ENCODE measurements at places on chromosomes 11 and 22.

DNA sequence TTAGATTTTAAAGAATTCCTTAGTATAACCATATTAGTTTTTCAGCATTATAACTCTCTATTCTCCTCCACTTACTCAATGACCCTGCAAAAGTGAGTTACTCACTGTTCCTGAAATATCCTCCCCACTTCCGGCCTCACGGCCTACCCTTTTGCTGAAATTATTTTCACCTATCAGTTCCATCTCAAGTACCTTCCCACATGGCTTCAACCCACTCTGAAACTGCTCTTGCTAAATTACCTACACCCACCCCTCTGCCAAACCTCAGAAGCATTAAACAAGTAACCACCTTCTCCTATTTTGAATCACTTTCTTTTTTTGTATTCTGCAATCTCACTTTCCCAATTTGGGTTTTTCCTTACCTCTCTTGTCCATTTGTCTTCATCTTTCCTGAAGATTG lies 37.7 kb downstream of the OR5P2 start:
- DNase-seq = no peak

GRCh38 chr11:17462940-17463339 lies 13.7 kb downstream of the ABCC8 start:
- no peak for DNase-seq

DNA sequence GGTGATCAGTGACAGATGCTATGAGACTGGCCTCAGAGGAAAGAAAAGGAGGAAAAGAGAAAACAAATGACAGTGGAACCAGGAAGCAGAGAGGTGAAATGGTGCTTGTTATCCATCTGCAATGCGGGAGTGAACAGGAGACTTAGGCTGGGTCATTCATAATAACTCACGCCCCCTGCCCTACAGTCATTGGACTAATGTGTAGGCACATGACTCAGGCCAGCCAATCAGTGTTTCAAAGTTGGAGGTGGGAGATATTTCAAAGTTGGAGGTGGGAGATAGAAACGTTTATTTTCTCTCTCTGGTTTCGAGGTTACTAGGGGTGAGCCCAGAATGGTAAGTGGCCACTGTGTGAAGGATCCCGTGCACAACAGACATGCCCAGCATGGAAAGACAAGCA lies 30.3 kb downstream of the SLC22A6 start:
- no peak for DNase-seq

- DNase-seq = no peak
Measured at GRCh38 chr11:95461858-95462257, 230.9 kb upstream of the SESN3 start.

GRCh38 chr11:33065445-33066178 lies 26.2 kb downstream of the TCP11L1 start:
- peak; percentile 46 for DNase-seq

DNA sequence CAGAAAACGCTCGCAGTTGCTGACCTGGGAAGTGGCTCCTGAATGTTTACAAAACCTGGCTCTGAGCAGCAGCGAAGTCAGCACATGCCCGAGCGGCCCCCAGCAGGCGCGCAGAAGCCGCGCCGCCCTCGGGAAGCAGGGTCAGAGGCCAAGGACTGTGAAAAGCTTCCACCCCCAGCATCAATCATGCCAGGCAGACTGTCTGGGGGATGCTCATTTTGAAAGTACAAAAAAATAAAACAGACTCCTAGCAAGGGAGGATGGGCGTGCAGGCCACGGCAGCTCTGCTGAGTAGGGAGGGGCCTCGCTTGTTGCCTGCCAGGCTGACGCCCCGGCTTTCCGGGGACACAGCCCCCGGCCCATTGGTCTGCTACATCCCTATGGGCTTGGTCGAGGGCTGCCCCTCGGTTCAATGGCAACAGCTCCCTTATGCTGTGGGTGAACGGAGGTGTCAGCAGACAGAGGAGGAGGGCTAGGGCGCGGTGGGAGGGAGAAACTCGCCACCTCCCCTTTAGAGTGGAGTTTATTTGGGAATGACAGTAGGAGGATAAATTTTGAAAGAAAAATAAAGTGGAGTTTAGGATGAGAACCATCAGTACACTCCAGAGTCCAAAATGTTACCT lies 37.7 kb upstream of the GNB1L start:
- DNase-seq = no peak

DNA sequence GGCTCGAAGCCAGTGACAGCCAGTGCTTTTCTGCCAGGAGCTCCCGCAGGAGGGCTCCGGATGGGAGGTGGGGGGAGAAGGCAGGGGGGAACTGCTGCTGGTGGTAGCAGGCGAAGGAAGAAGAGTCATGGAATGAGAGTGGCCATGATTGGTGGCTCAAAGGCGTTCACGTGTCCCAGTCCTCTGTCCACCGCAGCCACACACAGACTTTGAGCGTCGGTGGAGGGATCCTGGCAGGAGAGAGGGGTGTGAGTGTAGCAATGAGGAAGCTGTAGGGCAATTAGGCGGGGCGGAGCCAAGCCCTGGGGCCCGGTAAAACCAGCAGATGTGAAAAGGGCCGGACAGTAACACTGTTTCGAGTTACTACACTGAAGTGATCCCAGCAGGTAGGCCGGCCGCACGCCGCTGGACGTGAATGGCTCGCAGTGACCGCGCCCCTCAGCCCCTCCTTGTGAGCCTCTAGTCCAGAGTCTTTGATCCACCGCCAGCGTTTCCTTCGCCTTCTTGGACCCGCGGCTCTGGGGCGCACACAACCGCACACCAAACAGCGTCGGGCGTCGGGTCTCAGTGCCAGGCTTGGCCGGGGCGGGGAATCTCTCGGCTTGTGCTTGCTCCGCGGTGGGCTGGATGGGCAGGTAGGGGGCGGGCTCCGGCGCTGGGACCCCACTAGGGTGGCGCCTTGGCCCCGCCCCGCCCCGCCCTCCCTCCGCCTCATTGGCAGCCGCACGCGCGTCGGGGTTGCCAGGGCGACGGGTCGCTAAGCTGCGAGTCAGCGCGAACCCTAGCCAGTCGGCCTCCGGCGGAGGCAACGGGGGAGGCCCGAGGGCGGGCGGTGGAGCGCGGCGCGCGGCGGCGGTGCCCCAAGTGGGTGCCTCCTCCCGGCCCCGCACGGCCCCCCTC lies at the start of gene LRRC10B:
TSS of gene LRRC10B (plus strand) at position 788 of the 900 bp plus-strand sequence. CDS start 250 bp downstream, outside the sequence.
- no peak for DNase-seq

- no peak for DNase-seq
Measured at GRCh38 chr11:40125054-40125453, 1334.4 kb downstream of the LRRC4C start.

DNA sequence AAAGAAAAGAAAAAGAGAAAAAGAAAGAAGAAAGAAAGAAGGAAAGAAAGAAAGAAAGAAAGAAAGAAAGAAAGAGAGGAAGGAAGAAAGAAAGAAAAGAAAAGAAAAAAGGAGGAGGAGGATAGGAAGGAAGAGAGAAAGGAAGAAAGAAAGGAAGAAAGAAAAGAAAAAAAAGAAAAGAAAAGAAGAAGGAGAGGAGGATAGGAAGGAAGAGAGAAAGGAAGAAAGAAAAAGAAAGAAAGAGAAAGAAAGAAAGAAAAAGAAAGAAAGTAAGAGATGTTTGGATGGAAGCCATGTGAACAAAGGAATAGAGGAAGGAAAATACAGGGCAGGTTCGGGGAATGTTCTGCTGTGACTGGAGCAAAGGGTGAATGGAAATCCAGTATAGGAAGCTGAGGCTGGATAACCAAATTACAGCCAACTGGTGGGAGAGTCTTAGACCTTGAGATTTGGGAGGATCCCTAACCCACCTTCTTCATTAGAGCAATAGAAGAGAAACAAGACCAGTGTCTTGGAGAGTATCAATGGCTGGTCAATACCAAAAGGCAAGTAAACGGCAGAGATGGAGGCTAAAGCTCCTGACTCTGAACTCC lies 94.9 kb downstream of the RASSF10 start:
- no peak for DNase-seq

- no peak for DNase-seq
Measured at GRCh38 chr11:120208777-120209176, 2.1 kb upstream of the OAF start.

GRCh38 chr22:24039046-24039445 lies 27.9 kb downstream of the CABIN1 start:
- DNase-seq = no peak

DNA sequence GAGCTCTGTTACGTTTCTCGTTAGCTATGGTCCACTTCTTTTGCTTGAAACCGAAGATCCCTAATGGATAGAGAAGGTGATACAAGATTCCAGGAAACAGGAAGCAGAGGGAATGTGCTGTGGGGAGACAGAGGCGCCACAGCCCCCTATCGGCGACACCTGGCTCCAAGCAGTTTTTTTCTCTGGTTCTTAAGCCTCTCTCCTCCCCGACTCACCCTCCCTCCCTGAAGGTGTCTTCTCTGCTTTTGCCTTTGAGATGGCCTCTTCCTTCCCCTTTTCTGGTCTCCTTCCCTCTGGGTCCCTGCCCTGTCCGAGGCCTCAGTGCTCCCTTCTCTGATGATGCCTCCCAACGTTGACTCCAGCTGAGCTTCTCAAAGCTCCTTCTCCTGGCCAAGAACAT lies 14.2 kb upstream of the APOBEC3A start:
- DNase-seq = no peak

GRCh38 chr11:123221584-123221983 lies 26.5 kb upstream of the CLMP start:
- no peak for DNase-seq

- no peak for DNase-seq
Measured at GRCh38 chr11:92141159-92141558, 83.5 kb upstream of the FAT3 start.

DNA sequence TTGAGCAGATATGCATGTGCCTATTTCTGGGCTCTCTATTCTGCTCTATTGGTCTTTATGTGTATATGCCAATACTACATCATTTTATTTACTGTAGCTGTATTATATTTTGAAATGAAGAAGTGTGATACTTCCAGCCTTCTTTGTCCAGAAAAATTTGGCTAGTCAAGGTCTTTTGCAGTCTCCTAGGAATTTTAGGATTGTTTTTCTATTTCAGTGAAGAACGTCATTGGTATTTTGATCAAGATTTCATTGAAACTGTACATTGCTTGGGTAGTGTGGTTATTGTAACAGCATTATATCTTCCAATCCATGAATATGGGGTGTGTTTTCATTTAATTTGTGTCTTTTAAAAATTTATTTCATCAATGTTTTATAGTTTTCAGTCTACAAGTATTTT lies 400.3 kb downstream of the AASDHPPT start:
- no peak for DNase-seq

DNA sequence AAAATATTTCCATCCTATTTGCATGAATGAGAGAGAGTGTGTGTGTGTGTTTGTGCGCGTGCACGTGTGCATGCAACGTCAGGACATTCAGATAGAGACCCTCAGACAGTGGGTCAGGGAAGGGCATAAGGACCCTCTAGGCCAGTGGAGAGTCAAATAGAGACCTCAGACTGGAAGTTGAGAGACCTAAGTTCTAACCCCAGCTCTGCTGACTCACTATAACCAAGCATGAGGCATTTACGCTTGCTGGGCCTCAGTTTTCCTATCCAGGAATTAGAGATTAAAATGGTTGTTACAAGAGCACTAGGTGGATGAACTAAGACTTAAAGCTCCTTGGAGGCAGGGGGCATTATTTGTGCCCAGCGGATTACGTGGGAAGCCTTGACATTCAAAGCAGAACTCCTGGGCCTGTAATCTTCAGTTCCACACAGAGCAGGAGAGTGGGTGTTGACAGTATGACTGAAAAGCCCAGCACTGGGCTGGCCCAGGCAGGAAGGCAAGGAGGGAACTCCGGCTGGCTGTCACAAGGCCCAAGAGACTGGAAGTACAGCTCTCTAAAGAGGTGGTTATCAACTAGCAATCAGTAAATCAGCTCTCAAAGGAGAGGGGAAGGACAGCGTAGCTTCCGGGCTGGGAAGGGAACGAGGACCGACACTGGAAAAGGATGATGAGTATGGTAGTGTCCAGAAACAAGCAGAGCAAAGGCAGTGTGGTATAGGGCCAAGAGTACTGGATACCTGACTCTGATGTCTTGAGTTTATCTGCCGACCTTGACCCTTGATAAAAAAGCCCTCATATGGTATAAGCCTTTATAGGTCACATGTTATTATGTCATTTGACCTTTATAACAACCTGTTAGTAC lies 9.2 kb downstream of the RHOG start:
- no peak for DNase-seq

GRCh38 chr11:128291835-128292234 lies 295.5 kb downstream of the ETS1 start:
- DNase-seq = no peak

DNA sequence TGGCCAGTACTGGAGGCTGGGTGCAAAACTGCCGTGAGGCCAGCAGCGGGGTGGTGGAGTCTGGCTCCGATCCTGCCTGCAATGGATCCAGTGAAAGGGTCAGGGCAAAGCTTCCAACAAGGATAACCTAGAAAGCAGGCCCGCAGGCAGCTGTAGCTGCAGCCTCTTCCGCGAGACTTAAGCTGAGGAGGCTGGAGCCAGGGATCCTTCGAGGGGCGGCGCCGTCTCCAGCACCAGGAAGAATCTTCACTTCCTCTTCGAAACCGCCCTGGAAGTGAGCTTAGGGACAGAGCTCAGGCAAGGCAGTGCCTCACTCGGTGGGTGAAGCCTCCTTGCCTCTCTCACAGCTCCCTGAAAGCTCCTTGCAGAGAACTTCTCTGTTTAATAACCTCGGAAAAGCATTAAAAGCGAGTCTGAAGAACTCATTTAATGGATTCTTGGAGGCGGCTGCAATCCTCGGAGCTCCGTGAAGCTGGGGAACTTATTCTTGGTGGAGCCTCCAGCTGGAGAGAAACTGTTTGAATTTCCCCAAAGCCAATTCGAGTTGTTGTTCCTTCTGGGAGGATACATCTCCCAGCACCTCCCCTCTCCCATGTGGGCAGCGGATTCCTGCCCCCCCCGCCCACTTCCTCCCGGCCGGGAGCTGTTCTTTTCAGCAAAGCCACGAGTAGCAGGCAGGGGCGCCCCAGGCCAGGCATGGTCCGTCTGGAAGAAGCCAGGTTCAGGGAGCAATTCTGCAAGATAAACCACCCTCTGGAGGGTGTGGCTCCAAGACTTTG lies 169.9 kb downstream of the CTTN start:
- no peak for DNase-seq

GRCh38 chr11:97905101-97905500 lies 1115.6 kb upstream of the CNTN5 start:
- no peak for DNase-seq

DNA sequence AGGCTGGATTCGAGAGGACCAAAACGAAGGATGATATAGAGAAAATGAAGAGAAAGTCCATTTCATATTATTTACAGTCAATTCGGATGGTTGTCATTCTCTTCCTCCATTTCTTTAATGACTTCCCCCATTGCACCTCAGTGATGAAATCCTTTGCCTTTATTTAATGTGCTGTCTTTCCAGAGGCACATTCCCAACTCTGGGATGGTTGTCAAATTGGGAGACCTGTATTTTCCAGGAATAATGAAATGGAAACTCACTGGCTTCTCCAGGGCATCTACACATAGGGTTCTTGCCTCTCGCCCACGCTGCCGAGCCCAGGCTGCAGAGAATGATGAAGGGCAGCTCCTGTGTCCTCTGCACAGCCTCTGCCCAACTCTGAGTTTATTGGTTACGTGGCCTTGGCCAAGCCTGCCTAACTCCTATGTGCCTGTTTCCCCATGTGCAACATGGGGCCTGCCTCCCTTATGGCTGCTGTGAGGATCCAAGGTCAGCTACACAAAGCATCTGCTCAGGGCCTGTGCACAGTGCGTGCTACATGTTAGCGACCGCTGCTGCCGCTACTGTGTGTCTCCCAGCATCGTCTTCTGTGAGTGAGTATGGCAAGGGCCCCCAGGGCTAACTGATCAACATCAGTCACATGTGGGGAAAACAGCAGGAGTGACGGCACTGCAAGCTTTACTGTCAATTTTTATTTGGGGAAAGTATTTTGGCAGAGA lies 81.5 kb upstream of the BID start:
- DNase-seq = no peak
